ENCODE measurements at places on chromosomes 2 and 18. TPM values are rescaled to one million over a fixed set of nuclear protein-coding genes. Genes with fewer than 3 reads are reported as not detected.

The OBSL1 gene
- 87.8 TPM for polyA plus RNA-seq

The GREB1 gene
- polyA plus RNA-seq, result 1.3 TPM

The SLC14A1 gene
- polyA plus RNA-seq, result 2.2 TPM

The MRPL53 gene
- polyA plus RNA-seq, result 43.1 TPM

The ARHGEF4 gene
- polyA plus RNA-seq, result 8.9 TPM

The TMEM131 gene
- 10.6 TPM for polyA plus RNA-seq

The VWA3B gene
- polyA plus RNA-seq, result not detected

The PLGLB2 gene
- polyA plus RNA-seq, result 1.9 TPM

The ABCB6 gene
- polyA plus RNA-seq, result 43.3 TPM

The M1AP gene
- polyA plus RNA-seq, result 0.34 TPM

The TBC1D8 gene
- 11.9 TPM for polyA plus RNA-seq

The CABYR gene
- polyA plus RNA-seq, result 0.21 TPM

The TNS1 gene
- polyA plus RNA-seq, result 171 TPM

The SERPINB3 gene
- polyA plus RNA-seq, result not detected

The MEP1B gene
- 0.12 TPM for polyA plus RNA-seq

The CRYGD gene
- polyA plus RNA-seq, result not detected

The CHRNA1 gene
- polyA plus RNA-seq, result 0.06 TPM

The ADD2 gene
- 1.1 TPM for polyA plus RNA-seq

The SERPINB7 gene
- polyA plus RNA-seq, result 2.5 TPM

The VSNL1 gene
- polyA plus RNA-seq, result 0.30 TPM

The NEB gene
- 1.0 TPM for polyA plus RNA-seq

The ZNF514 gene
- polyA plus RNA-seq, result 5.3 TPM

The MYCN gene
- 0.17 TPM for polyA plus RNA-seq

The EGR4 gene
- not detected for polyA plus RNA-seq

The LYG2 gene
- not detected for polyA plus RNA-seq

The NTSR2 gene
- polyA plus RNA-seq, result 2.2 TPM

The CSRNP3 gene
- 0.45 TPM for polyA plus RNA-seq

The SKA1 gene
- not detected for polyA plus RNA-seq

The WNT10A gene
- not detected for polyA plus RNA-seq

The FIGN gene
- 1.7 TPM for polyA plus RNA-seq

The PROKR1 gene
- 0.56 TPM for polyA plus RNA-seq

The CAPG gene
- polyA plus RNA-seq, result 76.7 TPM

The AMER3 gene
- polyA plus RNA-seq, result 0.28 TPM

The IHH gene
- polyA plus RNA-seq, result 0.02 TPM

The L3MBTL4 gene
- 1.8 TPM for polyA plus RNA-seq

The TCF7L1 gene
- polyA plus RNA-seq, result 22.3 TPM
